ENCODE measurements at places on chromosomes 3 and 15. TPM values are rescaled to one million over a fixed set of nuclear protein-coding genes. Genes with fewer than 3 reads are reported as not detected.

AGBL1 gene
- not detected for total RNA-seq

DOCK3 gene
- total RNA-seq = 0.84 TPM

SERPINI1 gene
- 1.3 TPM for total RNA-seq

CLRN1 gene
- not detected for total RNA-seq

CACNA2D2 gene
- total RNA-seq = 0.08 TPM

P4HTM gene
- 8.4 TPM for total RNA-seq

BLM gene
- total RNA-seq = 4.3 TPM

ITPKA gene
- 0.16 TPM for total RNA-seq

DHX30 gene
- total RNA-seq = 31.4 TPM

Data from esophagus mucosa (tissue), 1 donor.